ENCODE measurements at places on chromosomes 2 and 18. TPM values are rescaled to one million over a fixed set of nuclear protein-coding genes. Genes with fewer than 3 reads are reported as not detected.

The ARHGAP15 gene
- 0.28 TPM for total RNA-seq

GRCh38 chr2:120750488-120751210 lies 15.0 kb downstream of the GLI2 start:
- peaks cover 66% of the 10 kb centered on the region for H3K4me1 ChIP-seq
- no peak for DNase-seq

GRCh38 chr2:137115081-137115794 lies 349.9 kb downstream of the THSD7B start:
- no peak overlapping the region for H3K4me3 ChIP-seq
- no peaks in the 10 kb centered on the region for H3K27me3 ChIP-seq
- DNase-seq, result no peak
- peaks cover 7% of the 10 kb centered on the region for H3K4me1 ChIP-seq
- H3K36me3 ChIP-seq, result no peaks in the 10 kb centered on the region

The ASIC4 gene
- total RNA-seq, result 0.79 TPM

GRCh38 chr2:121356058-121356640 lies 71.1 kb upstream of the TFCP2L1 start:
- no peaks in the 10 kb centered on the region for H3K4me1 ChIP-seq
- DNase-seq, result peak; percentile 59
- H3K4me3 ChIP-seq, result no peak overlapping the region
